ENCODE measurements at places on chromosomes 3 and 15.
A peak's percentile ranks its signal among the peaks of the same experiment; 100 is the strongest.

DNA sequence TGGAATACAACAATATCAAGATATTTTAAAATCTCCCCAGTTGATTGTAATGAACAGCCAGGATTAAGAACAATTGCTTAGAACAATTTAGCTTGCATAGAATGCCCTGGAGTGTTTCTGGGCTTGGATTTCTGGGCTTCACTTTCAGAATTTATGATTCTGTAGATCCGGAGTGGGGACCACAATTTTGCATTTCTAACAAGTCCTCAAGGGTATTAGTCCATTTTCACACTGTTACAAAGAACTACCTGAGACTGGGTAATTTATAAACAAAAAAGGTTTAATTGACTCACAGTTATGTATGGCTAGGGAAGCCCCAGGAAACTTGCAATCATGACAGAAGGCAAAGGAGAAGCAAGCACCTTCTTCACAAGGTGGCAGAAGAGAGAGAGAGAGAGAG, 54.3 kb upstream of the MYRIP start:
- no peak for DNase-seq

DNA sequence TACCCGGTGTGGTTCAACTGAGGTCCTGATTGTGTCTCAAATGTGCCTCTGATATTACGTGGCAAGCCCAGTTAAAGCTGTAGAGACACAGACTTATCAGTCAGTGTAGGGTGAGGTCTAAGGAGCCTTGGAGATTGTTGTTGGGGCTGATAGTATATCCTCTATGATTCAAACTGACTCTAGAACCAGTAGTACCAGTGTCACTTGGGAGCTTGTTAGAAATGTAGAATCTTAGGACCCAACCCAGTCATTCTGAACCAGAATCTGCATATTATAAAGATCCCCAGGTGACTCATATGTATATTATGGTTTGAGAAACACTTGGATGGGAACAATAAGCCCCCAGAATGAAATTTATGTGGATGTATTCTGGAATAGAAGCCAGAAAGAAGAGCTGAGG, 83.5 kb downstream of the PIK3R4 start:
- DNase-seq, result no peak

DNA sequence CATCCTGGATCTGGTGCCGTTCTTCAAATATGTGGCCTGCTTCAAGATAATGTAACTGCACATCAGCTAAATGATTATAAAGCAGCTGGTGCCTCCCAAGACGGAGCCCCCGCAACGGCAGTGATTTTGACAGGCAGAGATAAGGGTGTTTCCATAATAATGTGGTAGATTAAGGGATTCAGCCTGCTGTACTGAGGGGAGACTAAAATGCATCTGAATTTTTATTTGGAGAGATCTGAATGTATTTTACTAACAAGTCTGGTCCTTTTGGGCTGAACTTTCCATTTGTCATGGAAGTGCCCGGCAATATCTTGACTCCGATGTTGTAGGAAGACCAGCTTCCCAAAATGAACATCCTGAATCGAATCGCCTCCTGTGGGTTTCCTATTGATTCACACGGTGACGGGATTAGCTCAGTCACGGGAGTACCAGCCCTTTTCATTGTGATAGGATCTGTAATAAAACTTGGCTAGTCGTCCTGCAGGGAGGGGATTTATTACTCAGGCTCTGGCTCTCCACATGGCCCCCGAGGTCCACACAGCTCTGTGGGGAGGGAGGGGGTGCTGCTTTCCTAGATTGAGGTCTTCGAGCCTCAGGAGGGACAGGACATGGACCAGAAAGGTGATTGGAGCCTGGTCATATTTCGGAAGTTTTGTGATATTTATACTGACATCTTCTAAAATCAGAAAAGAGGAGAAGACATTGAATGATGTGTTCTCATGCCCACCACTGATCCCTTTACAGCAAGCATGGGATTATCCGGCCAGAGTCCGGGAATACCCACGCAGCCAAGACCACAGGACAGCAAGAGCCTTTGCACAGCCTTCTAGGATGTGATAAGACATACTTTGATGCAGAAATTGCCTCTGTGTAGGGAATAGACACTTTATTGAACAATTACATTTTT, 2.5 kb upstream of the PCSK6 start:
- DNase-seq, result no peak

DNA sequence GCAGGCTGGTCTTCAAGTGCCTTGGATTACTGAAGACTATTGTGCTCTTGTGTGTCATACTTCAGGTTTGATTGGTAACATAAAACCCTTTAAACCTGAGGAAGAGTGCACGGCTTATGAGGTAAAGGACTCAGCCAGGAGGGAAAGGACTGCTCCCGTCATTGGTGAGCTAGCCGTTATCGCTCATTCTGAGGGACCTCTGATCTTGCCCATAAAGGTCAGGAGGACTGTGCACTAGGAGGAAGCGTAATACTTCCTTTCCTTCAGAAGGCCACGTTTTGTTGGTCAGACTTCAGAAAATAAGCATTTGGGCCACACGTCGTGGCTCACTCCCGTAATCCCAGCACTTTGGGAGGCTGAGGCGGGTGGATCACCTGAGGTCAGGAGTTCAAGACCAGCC, 37.7 kb downstream of the PXK start:
- no peak for DNase-seq

DNA sequence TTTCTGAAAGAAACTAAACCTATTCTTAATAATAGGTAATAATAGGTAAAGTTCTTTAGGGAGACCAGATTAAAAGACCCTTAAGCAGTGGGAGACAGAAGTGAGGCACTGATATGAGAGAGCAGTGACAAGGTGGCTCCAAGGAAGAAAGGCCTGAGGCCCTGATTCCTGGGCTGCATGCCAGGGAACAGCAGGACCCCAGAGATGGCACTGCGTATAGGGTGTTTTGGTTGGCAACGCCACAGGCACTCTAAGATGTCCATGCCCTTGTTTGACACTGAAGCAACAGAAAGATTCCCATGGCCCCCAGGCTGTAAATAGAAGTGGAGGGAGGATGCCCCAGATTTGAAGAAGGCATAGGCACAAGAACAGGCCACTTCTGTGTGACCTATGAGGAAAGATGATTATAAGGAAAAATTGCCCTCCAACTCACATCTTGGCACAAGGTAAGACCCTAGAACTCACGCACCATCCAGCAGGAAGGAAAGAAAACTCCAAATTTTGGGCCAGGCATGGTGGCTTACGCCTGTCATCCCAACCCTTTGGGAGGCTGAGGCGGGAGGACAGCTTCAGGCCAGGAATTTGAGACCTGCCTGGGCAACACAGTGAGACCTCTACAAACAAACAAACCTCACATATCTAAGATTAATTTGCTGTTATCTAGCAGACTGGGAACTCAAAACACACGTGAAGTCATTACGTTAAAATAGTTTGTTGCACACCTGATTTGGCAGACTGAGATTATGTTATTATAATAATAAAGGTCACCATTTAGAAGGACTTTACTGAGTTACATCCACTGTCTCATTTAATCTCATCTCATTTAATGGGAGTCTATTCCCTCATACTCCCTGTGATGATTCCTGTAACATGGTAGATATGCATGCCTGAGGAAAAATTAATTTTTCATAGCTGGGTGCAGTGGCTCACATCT, 10.5 kb upstream of the BLM start:
- DNase-seq, result no peak

DNA sequence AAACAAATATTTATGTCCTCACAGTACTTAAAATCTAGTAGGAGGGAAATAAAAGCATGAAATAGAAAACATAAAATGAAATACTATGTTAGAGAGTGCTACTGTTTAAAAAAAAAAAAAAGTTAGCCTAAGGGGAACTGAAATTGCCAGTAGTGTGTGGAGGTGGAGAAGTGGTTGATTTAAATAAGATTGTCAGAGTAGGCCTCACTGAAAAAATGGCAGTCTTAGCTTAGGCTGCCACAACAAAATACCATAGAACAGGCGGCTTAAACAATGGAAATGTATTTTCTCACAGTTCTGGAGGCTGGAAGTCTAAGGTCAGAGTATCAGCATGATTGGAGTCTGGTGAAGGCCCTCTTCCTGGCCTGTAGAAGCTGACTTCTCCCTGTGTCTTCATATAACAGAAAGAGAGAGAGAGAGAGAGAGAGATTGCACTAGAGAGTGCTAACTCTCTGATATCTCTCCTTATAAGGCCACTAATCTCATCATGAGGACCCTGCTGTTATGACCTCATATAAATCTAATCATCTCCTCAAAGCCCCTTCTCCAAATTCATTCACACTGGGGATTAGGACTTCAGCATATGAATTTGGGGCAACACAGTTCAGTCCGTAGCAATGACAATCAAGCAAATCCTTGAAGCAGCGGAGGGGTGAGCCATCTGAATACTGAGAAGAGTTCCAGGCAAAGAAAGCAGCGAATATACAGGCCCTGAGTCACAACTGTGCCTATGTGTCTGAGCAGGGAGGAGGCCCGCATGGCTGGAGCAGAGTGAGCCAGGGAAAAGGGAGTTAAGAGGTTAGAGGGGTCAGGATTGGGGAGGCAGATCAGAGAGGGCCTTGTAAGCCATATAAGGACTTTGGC, 23.6 kb upstream of the LRRC34 start:
- no peak for DNase-seq

GRCh38 chr15:88603885-88604284, 17.3 kb upstream of the AEN start:
- DNase-seq, result no peak

DNA sequence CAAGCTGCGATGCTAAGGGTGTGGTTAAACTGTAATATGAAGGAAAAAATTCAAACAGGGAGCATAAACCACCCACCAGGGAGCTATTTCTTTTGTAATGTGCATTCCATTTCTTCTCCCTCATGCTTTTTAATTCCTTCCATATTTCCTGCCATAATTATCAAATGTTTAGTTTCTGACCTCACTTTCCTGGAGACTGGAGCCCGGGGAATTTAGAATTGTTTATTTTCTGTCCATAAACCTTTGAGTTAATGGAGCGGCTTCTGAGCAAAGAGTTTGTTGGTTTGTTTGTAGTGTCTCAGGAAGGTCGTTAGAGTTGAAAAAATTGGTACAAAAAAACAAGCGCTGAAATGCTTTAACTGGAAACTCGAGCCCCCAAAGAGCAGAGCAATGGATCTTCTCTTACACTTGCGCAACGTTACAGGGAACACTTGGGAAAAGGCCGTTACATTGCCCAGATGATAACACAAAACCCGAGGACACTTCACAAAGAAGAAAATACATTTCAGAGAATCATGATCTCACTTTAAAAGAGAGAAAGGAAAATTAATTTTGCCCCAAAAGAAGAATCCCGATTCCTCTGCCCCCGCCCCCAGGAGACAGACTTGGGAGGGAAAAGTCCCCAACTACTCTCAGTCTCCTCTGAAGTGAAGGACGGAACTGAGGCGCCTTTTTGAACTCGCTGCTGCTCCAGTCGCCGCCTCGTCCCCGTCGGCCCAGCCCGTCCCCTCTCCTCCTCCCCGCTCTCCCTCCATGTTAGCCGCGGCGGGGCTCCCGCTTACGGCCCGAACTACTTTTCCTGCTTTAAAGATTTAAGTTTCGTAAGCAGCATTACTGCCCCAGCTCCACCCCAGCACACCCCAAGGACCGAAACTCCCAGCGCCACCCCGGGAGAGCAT, 842 bp downstream of the FSTL1 start:
- DNase-seq, result peak; percentile 3

DNA sequence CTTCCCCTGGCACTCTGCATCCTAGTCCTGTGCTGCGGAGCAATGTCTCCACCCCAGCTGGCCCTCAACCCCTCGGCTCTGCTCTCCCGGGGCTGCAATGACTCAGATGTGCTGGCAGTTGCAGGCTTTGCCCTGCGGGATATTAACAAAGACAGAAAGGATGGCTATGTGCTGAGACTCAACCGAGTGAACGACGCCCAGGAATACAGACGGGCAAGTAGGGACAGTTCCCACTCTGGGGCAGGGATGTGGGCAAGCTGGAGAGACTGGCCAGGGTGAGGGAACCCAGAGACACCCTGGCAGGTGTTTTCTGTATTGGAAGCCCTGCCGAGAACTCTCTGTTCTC, 247 bp downstream of the FETUB start:
- DNase-seq, result no peak

DNA sequence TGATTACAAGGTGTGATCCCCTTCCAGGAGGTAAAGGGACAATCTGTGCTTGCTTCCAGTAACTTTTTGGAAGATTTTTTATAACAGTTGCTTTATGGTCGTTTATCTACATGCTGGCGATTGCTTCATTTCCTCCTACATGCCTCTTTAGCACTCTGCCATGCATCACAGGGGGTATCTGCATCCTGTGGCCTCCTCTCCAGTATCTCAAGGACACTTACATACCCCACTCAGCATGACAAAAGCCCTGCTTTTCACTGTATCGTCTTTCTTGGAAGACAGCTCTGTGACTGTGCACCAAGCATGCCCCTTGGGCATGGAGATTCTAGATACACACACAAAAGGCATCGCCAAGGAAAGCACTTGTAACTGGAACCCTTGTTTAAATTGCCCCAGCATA, 25.3 kb downstream of the CAPN3 start:
- no peak for DNase-seq

GRCh38 chr15:73771385-73772045, 18.4 kb upstream of the INSYN1 start:
- DNase-seq, result no peak

Data from stimulated activated CD4-positive, alpha-beta T cell treated with anti-CD3 and anti-CD28 coated beads, Interleukin-1b, Interleukin-23, amount 100 ng/mL, for 48 hours (primary cell).